ENCODE measurements at places on chromosomes 16 and 17.

DNA sequence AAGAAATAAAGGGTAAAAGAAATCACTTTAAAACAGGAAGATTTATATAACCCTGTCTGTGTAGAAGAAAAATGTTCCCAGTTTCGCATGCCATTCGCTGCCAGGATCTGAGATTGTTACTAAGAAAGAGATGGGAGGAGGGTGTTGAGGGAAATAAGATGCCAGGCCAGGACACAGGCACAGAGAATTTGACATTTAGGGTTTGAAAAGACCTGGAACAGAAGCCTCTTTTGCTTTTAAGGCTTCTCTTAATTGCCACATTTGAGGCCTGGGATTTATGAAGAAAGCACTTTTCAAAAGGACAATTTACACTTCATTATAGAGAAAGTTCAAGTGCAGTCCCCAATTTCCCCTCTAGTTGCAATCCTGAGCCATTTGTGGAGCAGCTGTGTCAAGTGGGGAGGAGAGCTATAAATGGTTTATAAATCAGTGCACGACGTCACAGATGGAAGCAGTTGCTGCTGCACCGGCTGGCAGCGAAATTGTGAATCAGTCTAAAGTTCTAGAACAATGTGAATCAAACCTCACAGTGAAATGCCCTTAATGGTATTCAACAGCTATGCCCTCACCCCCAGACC, 26.5 kb upstream of the C16orf87 start:
- H3K4me3 ChIP-seq = no peak overlapping the region
- H3K27ac ChIP-seq = no peak overlapping the region
- DNase-seq = peak; percentile 26

- H3K27me3 ChIP-seq = no peaks in the 10 kb centered on the region
- H3K27ac ChIP-seq = no peak overlapping the region
- no peaks in the 10 kb centered on the region for H3K36me3 ChIP-seq
- H3K4me3 ChIP-seq = no peak overlapping the region
Observed at GRCh38 chr16:11423315-11424117, 78.3 kb downstream of the RMI2 start.

- H3K4me3 ChIP-seq = peak overlapping the region; percentile 97
- peaks cover 76% of the 10 kb centered on the region for H3K36me3 ChIP-seq
- DNase-seq = peak; percentile 90
- H3K4me1 ChIP-seq = peaks cover 46% of the 10 kb centered on the region
Observed at GRCh38 chr17:4945176-4945943, 3.0 kb downstream of the PFN1 start.

- peak overlapping the region; percentile 63 for H3K4me3 ChIP-seq
- peaks cover 28% of the 10 kb centered on the region for H3K4me1 ChIP-seq
- DNase-seq = no peak
- peaks cover 2% of the 10 kb centered on the region for H3K27me3 ChIP-seq
- no peaks in the 10 kb centered on the region for H3K36me3 ChIP-seq
- H3K27ac ChIP-seq = no peak overlapping the region
Observed at GRCh38 chr17:65593855-65594845, 32.7 kb upstream of the AXIN2 start.

- H3K27me3 ChIP-seq = no peaks in the 10 kb centered on the region
- H3K4me3 ChIP-seq = peak overlapping the region; percentile 22
- H3K27ac ChIP-seq = peak overlapping the region; percentile 65
- peaks cover 4% of the 10 kb centered on the region for H3K36me3 ChIP-seq
Observed at GRCh38 chr16:2486645-2487516, 12.0 kb downstream of the TBC1D24 start.

GRCh38 chr17:79027274-79027924, 3.4 kb downstream of the C1QTNF1 start:
- no peaks in the 10 kb centered on the region for H3K36me3 ChIP-seq
- peaks cover 12% of the 10 kb centered on the region for H3K4me1 ChIP-seq
- peaks cover 30% of the 10 kb centered on the region for H3K27me3 ChIP-seq
- H3K4me3 ChIP-seq = no peak overlapping the region
- no peak overlapping the region for H3K27ac ChIP-seq

GRCh38 chr16:20393801-20394577, 10.5 kb downstream of the PDILT start:
- H3K36me3 ChIP-seq = no peaks in the 10 kb centered on the region
- no peak for DNase-seq
- no peak overlapping the region for H3K27ac ChIP-seq
- H3K4me1 ChIP-seq = no peaks in the 10 kb centered on the region

DNA sequence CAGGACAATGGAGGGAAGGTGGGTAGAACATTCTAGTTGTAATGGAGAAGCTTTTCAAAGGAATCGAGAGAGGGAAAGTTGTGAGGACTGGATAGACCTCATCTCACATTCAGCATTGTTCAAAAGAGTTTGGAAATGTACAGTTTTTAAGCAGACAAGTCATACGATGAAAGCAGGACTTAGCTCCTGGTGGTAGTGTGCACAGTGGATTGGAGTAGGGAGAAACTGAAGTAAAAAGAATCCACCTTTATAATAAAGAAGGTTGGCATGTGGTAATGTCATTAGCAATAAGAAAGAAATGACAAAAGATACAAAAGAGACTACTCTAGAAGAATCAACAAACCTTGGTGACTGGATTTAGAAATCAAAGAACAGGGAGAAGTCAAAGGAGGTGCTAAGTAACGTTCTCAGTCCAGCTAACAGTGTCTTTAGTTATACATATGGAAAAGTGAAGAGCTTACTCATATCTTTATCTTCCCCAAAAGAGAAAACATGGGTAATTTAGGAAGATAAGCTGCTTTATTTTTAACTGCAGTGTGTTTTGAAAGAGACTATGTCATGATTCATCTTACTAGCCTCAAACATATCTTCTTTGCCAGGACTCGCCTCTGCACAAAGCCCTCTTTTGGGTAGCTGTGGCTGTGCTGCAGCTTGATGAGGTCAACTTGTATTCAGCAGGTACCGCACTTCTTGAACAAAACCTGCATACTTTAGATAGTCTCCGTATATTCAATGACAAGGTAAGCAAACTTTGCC, 18.7 kb upstream of the EVI2A start:
- H3K4me1 ChIP-seq = no peaks in the 10 kb centered on the region
- no peak overlapping the region for H3K27ac ChIP-seq
- H3K27me3 ChIP-seq = no peaks in the 10 kb centered on the region
- H3K36me3 ChIP-seq = peaks cover 7% of the 10 kb centered on the region
- no peak overlapping the region for H3K4me3 ChIP-seq
- DNase-seq = no peak

GRCh38 chr16:35533683-35534082, 2074.3 kb downstream of the TP53TG3F start:
- no peaks in the 10 kb centered on the region for H3K4me1 ChIP-seq
- H3K27ac ChIP-seq = no peak overlapping the region
- no peaks in the 10 kb centered on the region for H3K36me3 ChIP-seq
- no peak overlapping the region for H3K4me3 ChIP-seq

GRCh38 chr16:86676254-86676670, 97.9 kb downstream of the FOXL1 start:
- H3K27ac ChIP-seq = no peak overlapping the region
- H3K27me3 ChIP-seq = peaks cover 2% of the 10 kb centered on the region
- no peaks in the 10 kb centered on the region for H3K36me3 ChIP-seq

GRCh38 chr16:49366669-49367068, 6.9 kb upstream of the C16orf78 start:
- H3K4me1 ChIP-seq = no peaks in the 10 kb centered on the region
- no peaks in the 10 kb centered on the region for H3K36me3 ChIP-seq
- no peak overlapping the region for H3K4me3 ChIP-seq
- no peak for DNase-seq
- peaks cover 3% of the 10 kb centered on the region for H3K27me3 ChIP-seq

- peak; percentile 33 for DNase-seq
- H3K36me3 ChIP-seq = peaks cover 30% of the 10 kb centered on the region
- peaks cover 46% of the 10 kb centered on the region for H3K4me1 ChIP-seq
- H3K4me3 ChIP-seq = peak overlapping the region; percentile 89
- H3K27me3 ChIP-seq = peaks cover 4% of the 10 kb centered on the region
Observed at GRCh38 chr16:3879258-3879886, 1.1 kb downstream of the CREBBP start.

GRCh38 chr17:72099919-72100318, 20.9 kb upstream of the SOX9 start:
- H3K4me3 ChIP-seq = no peak overlapping the region
- H3K27ac ChIP-seq = no peak overlapping the region
- DNase-seq = no peak
- H3K36me3 ChIP-seq = no peaks in the 10 kb centered on the region
- H3K4me1 ChIP-seq = no peaks in the 10 kb centered on the region

- H3K4me3 ChIP-seq = peak overlapping the region; percentile 55
- no peak overlapping the region for H3K27ac ChIP-seq
- H3K27me3 ChIP-seq = peaks cover 6% of the 10 kb centered on the region
- H3K36me3 ChIP-seq = peaks cover 12% of the 10 kb centered on the region
Observed at GRCh38 chr17:44354582-44355561, 8.8 kb downstream of the FAM171A2 start.

DNA sequence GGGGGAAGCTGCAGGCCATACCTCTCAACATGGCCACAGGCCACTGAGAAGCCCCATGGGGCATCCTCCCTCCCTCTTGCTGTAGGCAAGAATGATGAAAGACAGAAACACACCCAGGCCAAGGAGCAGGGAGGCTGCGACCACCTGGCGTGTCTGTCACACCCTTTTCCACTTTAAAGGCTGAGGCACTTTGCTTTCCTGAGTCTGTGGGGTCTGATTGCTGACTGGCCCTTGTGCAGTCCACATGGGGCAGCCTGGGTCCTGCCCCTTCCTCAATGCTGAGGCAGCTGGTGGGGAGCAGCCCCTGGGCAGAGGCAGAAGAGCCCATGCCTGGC, 8.7 kb downstream of the TMEM204 start:
- peaks cover 57% of the 10 kb centered on the region for H3K36me3 ChIP-seq
- no peak for DNase-seq
- no peaks in the 10 kb centered on the region for H3K27me3 ChIP-seq
- H3K27ac ChIP-seq = peak overlapping the region; percentile 84

- H3K36me3 ChIP-seq = peaks cover 11% of the 10 kb centered on the region
- H3K4me3 ChIP-seq = peak overlapping the region; percentile 36
- H3K4me1 ChIP-seq = peaks cover 13% of the 10 kb centered on the region
- H3K27me3 ChIP-seq = no peaks in the 10 kb centered on the region
- DNase-seq = peak; percentile 65
Observed at GRCh38 chr17:82848022-82848592, 8.3 kb upstream of the ZNF750 start.

- H3K36me3 ChIP-seq = no peaks in the 10 kb centered on the region
- peaks cover 36% of the 10 kb centered on the region for H3K27me3 ChIP-seq
- no peak overlapping the region for H3K27ac ChIP-seq
Observed at GRCh38 chr17:48012654-48013053, 24.9 kb downstream of the COPZ2 start.

DNA sequence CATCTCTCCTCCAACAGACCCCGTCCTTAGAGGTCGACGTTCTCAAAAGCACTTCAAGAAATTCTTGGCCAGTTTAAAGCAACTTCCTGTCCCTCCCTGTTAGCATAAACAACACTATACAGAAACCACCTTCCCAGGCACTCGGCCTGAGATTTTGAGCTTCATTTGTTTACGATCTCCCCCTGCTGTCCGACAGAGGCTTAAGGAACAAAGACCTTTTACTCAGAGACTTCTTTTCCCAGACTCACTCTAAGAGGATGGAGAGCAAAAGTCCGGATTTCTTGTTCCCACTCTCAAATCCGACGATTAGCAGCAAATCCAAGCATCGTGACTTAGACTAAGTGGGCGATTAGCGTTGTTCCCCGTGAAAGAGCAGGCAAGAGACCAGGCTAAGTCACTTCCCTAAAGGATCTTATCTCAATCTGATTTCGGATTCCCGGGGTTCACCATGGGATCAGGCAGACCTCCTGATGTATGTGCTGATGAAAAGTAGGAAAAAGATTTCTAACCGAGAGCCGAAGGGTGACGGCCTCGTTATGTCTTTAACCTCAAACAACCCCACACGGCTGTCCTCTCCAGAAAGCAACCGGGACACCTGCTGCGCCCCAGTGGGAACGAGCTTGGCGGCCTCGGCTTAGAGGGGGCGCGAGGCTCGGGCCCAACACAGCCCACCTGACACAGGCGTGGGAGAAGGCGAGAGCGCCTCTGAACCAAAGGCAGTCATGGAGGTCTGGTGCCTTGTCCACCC, 598 bp downstream of the INPP5K start:
- DNase-seq = peak; percentile 79
- H3K4me3 ChIP-seq = peak overlapping the region; percentile 86
- peaks cover 25% of the 10 kb centered on the region for H3K36me3 ChIP-seq
- peaks cover 22% of the 10 kb centered on the region for H3K4me1 ChIP-seq

DNA sequence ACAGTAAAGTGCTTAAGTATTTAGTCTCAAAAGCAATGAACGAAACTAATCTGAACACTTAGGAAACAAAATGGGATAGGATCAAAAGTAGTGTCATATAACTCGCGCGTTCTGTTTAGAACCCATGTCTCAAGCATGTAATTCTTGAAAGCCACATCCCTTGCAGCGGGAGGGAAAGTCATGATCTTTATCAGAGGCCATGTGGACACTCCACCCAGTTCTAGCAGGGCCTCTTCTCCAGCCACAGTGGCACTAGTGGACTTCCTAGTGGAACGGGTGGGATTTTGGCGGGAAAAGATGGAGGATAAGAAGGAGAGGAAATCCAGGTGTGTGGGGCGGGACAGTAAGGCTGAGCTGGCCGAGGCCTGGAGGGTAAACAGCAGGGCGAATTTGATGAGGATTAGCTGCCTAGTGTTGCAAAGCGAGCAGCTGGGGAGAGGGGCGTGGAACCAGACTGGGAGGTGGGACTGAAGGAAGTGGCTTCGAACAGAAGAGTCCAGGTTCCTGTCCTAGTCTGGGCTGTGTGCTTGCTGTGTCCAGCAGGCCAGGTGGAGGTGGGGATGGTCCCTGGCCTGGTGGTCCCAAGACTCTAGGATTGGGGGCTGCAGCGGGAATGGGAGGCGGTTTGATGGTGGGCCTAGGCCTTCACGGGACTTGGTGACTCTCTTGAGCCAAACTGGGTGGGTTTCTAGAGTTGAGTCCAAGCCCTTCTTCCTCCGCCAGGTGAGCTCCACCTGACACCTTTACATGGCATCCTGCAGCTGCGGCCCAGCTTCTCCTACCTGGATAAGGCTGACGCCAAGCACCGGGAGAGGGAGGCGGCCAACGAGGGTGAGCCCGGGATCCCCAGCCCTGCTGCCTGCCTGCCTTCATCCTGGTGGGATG, 15.9 kb downstream of the POLR3E start:
- H3K4me1 ChIP-seq = no peaks in the 10 kb centered on the region
- H3K27ac ChIP-seq = no peak overlapping the region
- H3K36me3 ChIP-seq = peaks cover 26% of the 10 kb centered on the region
- no peak overlapping the region for H3K4me3 ChIP-seq

GRCh38 chr16:1942047-1942809, 771 bp downstream of the MSRB1 start:
- H3K4me3 ChIP-seq = peak overlapping the region; percentile 85
- no peak for DNase-seq
- H3K27ac ChIP-seq = peak overlapping the region; percentile 79
- no peaks in the 10 kb centered on the region for H3K27me3 ChIP-seq

DNA sequence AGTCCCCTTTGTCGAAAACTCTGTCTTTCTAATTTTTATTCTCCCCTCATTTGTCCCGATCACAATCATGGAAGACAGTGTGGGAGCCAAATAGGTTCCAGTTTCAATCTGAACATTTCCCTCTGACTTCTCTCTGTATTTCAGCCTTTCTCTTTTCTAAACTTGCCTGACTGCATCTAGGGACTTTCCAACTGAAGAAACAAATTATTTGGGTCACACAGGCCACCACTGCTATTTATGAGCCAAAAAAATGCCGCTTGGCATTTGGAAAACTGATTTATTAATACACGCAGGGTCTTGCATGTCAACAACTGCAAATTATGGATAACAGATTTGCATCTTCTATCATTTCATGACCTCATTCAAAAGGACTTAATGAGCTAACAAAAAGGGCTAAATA, 55.2 kb upstream of the ELAC2 start:
- no peak overlapping the region for H3K4me3 ChIP-seq
- no peaks in the 10 kb centered on the region for H3K4me1 ChIP-seq
- no peak overlapping the region for H3K27ac ChIP-seq
